ENCODE measurements at places on chromosomes 7 and 10. TPM values are rescaled to one million over a fixed set of nuclear protein-coding genes. Genes with fewer than 3 reads are reported as not detected.

Gene ACTL6B
- total RNA-seq, result not detected

Gene ATG9B
- not detected for total RNA-seq

Gene MPP7
- 124 TPM for total RNA-seq

Gene OR2A42
- not detected for total RNA-seq

Gene TRPV5
- total RNA-seq, result not detected

Gene UBE2D1
- total RNA-seq, result 23.7 TPM

Gene SEMA3A
- 11.6 TPM for total RNA-seq

Gene IFIT1B
- not detected for total RNA-seq

Gene RELN
- 0.02 TPM for total RNA-seq

Gene SLC26A4
- total RNA-seq, result not detected
